Stimulated activated CD4-positive, alpha-beta T cell treated with anti-CD3 and anti-CD28 coated beads, Interleukin-15, amount 100 ng/mL, for 48 hours (primary cell): ENCODE measurements at places on chromosomes 12 and 14.

GRCh38 chr12:73421832-73422231 lies 1115.8 kb upstream of the ATXN7L3B start:
- no peak for DNase-seq

GRCh38 chr12:132296063-132296462 lies 33.3 kb downstream of the GALNT9 start:
- no peak for DNase-seq

- no peak for DNase-seq
Observed at GRCh38 chr12:15196678-15197505, 24.3 kb downstream of the RERG start.

DNA sequence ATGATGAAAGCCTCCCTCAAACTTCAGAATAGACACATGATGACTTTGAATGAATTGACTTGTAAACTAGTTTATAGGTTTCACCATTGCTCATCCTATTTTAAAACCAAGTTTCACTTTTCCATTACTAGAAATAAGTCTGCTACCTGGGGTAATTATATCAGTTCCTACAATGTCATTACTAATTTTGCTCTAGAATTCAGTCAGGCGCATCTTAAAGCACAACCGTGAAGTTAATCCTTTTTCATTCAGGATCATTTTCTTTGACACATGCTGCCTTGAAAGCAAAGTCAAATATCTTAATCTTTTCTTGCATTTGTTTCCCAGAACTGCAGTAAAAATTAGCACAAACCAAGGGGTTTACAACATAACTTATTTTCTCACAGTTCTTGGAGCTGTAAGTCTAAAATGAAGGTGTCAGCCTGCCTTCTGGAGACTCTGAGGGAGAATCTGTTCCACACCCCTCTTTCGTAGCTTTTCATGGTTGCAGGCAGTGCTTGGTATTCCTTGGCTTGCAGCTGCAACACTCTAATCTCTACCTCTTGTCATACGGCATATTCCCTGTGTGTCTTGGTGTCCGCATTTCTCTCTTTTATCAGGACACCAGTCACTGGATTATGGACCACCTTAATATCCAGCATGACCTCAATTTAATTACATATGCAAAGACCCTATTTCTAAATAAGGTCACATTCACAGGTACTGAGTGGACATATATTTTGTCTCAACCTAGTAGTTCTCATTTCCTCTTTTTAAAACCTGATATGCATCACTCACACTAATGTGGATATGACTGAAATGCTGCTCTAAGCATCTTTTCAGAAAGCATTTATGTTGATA lies 114.3 kb upstream of the PDZRN4 start:
- DNase-seq: no peak

DNA sequence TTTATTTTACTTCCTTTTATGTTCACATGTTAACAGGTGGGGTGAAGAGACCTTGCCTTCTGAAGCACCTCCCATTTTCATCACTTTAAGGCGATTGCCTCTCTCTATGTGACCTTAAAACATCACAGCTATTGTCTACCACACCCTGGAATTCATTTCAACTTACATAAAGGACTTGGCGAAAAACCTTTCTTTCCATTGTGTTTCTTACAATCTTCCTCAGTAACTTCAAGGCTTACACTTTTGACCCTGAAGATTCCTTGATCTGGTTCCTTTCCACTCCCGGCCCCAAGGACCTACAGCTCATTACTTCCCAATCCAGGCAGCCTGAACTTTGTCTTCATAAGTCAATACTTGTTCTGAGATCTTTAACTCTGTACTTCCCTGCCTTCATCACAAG lies 443.3 kb downstream of the ADAMTS20 start:
- no peak for DNase-seq

DNA sequence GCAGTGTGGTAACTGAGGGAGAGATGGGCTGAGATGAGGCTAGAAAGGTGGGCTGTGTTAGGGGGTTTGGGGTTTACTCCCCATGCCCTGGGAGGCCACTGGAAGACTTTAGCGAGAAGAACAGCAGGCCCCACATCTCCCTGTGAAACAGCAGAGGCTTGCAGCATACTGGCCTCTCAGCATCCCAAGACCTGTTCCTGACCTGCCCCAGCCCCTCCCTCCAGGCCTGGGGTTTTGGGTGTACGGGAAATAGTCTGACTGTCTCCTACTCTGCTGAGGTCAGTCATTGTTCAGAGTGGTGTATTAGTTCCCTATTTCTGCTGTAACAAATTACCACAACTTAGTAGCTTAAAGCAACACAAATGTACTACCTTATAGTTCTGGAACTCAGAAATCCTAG lies 103.5 kb upstream of the HIF1A start:
- no peak for DNase-seq
